Fibroblast of villous mesenchyme (primary cell): ENCODE measurements at places on chromosomes 1 and 21. TPM values are rescaled to one million over a fixed set of nuclear protein-coding genes. Genes with fewer than 3 reads are reported as not detected.

Gene USH2A
- under 0.01 TPM in 2 replicates for total RNA-seq

Gene HSPA6
- under 0.01 TPM in 2 replicates for total RNA-seq

Gene NKAIN1
- total RNA-seq: not detected in 2 replicates

Gene ZBED6
- 38.7 and 40.2 TPM in 2 replicates for total RNA-seq

Gene OPRD1
- under 0.01 TPM in 1 of 2 replicates, not detected in the other for total RNA-seq

Gene TMEM269
- under 0.01 TPM in 2 replicates for total RNA-seq

GRCh38 chr1:208421486-208421885 is 177.3 kb upstream of the PLXNA2 start:
- DNase-seq: no peak

- no peak for DNase-seq
These were observed 238.4 kb downstream of the GPATCH2 start for GRCh38 chr1:217392441-217392840.

DNA sequence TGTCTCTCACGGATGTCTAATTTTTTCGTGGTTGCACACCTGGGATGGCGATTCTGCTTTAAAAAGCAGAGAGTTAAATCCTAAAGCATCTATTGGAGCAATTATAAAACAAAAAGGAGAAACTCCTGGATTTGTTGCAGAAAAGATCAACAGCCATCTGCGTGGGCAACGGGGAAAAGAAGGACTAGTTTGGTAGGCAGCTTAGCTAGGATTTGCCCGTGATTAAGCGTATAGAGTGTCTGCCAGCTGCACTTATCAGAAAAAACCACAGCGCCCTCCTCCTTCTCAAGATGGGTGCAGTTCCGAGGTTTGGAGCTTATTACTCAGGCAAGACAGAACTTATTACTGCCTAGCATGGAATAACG is 526 bp upstream of the SLC25A24 start:
- peak; percentile 80 for DNase-seq

- no peak for DNase-seq
These were observed 48.6 kb downstream of the KCNC4 start for GRCh38 chr1:110258734-110259133.

DNA sequence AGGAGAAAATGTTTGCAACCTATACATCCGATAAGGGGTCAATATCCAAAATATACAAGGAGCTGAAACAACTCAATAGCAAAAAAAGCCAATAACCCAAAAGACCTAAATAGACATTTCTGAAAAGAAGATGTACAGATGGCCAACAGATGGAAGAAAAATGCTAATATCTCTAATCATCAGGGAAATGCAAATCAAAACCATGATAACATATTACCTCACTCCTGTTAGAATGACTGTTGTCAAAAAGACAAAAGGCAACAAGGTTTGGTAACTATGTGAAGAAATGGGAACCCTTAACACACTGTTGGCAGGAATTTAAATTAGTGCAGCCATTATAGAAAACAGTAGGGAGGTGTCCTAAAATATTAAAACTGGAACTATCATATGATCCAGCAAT is 74.7 kb downstream of the LEPR start:
- peak; percentile 58 for DNase-seq

DNA sequence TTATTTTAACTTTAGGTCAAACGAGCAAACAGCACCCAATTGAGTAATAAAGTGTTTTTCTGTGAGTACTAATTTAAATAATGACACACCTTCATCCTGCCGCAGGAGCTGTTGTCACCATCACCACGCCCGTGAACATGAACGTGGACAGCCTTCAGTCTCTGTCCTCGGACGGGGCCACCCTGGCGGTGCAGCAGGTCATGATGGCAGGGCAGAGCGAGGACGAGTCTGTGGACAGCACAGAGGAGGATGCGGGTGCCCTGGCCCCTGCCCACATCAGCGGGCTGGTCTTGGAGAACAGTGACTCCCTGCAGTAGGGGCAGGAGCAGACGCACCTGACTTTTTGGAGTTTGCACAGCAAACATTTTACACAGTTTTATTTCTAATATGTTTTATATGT is 45.9 kb downstream of the CBS start:
- DNase-seq: no peak

GRCh38 chr1:33265780-33266605 is 9.7 kb downstream of the ZNF362 start:
- no peak for DNase-seq

DNA sequence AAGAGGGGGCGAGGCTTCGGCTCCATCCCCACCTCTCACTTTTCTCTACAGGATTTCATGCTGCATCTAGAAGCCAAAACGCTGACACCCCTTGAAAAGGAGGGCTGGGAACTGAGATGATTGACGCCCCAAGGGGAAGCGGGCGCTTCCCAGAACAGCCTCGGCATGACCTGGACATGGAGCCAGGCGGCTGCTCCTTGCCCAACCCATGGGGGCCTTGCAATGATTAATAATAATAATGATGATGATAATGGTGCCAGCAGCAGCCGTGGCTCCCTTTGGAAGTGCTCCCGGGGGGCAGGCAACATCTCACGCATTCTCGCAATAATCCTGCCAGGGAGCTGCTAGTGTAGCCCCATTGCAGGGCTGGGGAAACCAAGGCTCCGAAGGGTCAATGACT is 78.2 kb downstream of the RAP1GAP start:
- DNase-seq: no peak

DNA sequence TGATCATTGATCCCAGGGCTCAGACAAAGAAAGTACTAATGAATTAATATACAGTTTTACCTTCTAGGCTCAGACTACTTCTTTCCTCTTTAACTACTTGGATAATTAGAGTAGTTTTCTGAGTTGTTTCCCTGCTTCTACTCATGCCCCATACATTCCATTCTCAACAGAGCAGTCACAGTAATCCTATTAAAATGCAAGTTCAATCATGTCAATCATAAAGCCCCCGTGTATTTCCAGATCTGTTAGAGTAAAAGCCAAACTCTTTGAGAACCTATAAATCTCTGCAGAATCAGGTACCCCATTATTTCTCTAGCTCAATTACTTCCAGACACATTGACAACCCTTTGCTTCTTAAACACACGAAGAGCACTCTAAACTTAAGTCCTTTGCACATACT is 242.1 kb upstream of the PRMT6 start:
- DNase-seq: no peak

- peak; percentile 100 for DNase-seq
These were observed 144.4 kb downstream of the PTBP2 start for GRCh38 chr1:96865731-96866685.

DNA sequence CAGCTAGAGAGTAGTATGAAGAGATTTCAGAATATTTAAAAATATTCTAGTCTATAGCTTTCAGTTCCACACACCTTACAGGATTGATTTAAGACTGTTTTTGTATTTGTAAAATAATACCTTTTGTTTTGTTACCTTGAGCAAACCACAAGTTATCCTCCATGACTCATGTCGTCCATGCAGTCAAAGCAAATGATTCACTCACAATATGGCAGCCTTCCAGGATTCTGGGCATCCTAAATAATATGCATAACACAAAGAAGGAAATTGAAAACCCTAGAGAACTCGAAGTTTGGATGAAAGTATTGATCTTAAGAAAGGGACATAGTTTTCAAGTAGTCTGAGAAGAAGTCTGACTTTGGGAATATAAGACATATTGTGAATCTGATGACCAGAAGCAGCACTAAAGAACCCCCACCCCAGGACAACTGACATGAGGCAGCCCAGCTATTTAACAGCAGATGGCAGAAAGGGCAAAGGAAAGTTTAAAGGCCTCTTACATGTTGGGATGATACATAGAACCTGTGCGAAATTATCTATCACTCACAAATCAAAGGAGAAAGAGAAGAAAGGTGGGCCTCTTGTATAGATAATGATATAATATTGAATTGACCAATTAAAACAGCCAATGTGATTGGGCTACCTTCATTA is 857.9 kb downstream of the BRINP3 start:
- DNase-seq: peak; percentile 11

GRCh38 chr1:32184650-32185049 is 5.2 kb downstream of the TXLNA start:
- DNase-seq: no peak

- DNase-seq: no peak
These were observed 16.9 kb downstream of the MORN1 start for GRCh38 chr1:2374252-2375155.

DNA sequence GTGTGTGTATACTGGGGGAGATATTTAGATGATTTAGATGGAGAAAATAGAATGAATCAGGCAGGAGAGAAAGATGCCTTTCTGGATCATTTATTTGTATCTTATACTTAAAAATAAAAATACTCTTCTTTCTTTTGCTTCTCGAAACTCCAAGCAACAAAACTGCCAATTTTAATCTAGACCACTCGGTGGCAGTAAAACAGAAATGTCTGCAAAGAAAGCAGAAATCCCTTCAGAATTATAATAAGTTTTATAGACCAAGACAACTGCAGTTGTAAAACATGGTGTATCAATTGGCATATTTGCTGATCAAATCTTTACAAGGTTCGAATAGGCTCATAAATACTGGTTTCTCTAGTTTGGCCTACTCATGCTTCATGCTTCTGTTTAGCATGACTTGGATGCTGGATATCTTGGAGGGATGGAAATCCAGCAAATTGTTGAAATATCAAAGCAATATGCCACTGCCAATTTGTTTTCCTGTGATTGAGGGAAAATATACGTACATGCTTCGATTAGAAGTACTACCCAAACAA is 15.1 kb upstream of the C1orf87 start:
- no peak for DNase-seq

- DNase-seq: peak; percentile 85
These were observed 2.6 kb upstream of the DDR2 start for GRCh38 chr1:162629651-162630050.
